Omental fat pad (tissue), 4 donors: ENCODE measurements at places on chromosomes 4 and X.

GRCh38 chr4:179615704-179616103 lies 2173.5 kb upstream of the AGA start:
- no peak for DNase-seq

DNA sequence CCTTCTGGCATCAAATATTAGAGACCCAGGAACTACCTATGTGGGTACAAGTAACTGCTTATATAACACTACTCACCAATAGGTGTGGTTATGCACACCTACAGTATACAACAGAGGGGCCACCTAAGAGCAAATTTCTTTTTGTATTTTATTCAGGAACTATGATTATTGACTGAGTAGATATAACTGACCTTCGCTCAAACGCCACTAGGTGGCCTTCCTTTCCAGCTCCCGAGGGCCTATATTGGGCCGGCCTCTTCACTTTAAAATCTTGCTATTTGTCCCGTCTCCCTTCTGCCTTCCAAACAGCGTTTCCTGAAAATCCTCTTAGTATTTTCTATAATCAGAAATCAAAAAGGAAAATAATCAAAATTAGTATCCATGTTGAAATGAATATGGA lies 19.9 kb upstream of the PABPC5 start:
- DNase-seq: no peak

GRCh38 chr4:10083331-10083771 lies 33.2 kb downstream of the WDR1 start:
- peak; percentile 20 for DNase-seq

GRCh38 chrX:109857584-109858228 lies 124.6 kb upstream of the ACSL4 start:
- no peak for DNase-seq

DNA sequence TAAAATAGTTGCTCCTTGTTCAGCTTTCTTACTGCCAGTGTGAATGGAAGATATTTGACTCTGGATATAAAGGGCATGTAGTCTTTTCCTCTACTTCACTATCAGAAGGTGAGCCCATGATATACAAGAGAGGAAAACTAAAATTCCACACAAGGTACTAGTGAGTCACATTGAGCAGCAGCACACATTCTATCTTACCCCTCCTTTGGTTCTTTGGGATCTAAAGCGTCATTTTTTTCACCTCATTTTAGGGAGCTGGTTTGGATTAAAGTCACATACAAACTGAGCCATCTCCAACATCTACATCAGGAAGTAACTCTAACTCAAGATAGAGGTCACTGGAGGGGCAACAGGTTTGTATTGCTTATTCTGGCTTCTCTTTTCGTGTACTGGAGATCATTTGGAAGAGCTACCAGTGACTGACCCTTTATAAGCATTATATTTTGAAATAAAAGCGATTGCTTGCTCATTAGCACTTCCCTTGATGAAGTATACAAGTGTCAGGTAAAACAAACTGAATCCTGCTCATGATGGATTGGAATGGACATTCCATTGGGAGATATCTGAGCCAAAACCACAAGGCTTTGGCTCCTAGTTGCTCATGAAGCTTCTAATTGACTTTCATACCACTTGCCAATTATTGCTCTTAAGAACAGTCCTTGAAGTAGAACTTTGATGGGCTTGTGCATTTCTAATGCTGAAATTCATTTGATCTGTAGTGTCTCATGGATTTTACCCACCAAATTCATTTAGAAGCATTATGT lies 124.1 kb downstream of the SPCS3 start:
- DNase-seq: no peak

GRCh38 chr4:89579771-89580170 lies 257.2 kb downstream of the SNCA start:
- no peak for DNase-seq

DNA sequence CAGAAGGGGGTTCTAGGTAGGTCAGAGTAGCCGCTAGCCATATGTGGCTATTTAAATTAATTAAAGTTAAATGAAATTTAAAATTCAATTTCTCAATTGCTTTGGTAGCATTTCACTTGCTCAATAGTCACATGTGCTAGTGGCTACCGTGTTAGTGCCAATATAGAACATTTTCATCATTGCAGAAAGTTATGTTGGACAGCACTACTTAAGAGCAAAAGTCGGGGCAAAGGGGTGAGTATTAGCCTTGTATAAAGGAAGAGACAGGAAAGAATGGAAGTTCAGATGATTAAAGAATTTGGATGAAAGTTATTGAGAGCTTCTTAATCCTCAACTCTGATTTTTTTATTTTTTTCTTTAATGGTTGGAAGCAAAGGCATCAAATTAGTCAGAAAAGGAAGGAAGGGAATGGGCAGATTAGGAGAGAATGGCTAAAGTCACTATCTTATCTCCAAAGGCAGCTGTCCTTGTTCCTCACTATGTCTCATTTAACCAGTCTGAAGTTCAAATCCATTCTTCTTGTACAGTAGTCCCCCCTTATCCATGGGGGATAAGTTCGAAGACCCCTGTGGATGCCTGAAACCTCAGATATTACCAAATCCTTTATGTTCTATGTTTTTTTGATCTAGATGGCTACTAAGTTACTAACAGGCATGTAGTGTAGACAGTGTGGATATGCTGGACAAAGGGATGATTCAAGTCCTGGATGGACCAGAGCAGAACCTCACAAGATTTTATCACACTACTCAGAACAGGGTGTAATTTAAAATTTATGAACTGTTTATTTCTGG lies 22.9 kb downstream of the OCIAD1 start:
- DNase-seq: no peak

- no peak for DNase-seq
These were observed 1.3 kb downstream of the PTPN13 start for GRCh38 chr4:86595426-86595805.

GRCh38 chr4:15702941-15703403 lies at the start of gene BST1:
BST1 (plus strand) TSS chr4:15703065; CDS start chr4:15703145, 80 bp downstream.
- DNase-seq: peak; percentile 41

DNA sequence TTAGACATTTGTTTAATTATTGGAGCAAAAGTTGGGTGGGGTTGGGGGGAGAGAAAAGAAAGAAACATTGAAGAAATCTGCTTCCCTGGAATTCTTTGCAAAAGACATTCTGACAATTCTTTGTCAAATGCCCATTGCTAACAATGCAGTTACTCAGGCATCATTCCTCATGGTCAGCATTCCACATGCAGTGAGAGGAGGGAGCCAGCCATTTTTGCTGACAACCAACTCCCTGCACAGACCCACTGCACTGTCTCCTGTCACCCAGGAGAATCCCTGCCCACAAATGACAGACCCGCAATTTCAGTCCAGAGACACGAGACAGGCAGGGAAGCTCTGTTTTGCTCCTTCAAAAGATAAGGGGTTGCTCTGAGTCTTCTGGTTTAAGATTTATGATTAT lies 985.1 kb upstream of the SLIT2 start:
- DNase-seq: no peak

DNA sequence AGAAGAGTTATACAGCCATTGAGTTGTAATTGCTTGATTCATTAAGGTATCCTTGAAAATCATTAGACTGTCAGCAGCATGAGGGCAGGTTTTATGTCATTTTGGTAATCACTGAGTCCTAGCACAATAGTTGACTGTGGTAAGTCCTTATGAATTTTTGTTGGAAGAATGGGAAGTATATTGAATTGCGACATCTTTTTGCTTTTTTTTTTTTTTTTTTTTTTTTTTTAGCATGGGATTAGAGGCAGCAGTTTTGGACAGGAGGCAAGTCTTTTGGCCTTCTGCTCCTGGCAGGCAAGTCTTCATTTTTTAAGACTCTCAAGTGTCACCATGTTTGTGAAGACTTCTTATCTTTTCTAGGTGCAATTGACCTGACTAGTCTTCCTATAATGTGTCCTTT lies 29.7 kb downstream of the PRRG1 start:
- DNase-seq: no peak

DNA sequence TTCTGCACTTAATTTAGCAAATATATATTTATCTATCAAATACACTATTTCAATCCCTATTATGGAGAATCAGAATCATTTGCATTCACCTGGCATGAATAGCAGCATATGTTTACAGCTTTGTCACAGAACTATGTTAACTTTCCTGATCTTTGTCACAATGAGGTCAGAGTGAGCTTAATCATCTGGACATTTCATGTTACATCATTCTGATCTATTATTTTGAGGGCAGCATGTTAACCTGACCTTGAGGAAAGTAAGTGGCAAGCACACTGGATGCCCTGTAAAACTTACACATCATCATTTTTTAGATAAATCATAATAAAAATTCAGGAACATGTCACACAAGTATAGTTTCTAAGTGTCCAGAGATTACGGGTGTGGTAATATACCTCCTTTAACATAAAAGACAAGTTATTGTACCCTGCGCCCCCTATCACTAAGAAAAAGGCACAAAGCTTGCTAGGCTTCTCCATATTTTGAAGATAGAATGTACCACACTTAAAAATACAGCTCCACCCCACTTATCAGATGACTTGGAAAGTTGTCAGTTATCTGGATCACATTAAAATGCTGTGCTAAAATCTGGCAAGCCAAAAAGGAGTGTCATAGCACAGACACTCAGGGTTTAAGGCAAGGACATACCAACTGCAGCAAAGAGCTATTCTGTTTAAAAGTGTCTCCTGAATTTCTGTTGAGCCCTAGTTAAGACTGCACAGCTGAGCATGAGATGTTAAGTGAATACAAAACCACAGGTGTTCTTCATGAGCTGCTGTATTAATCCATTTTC lies 182.7 kb upstream of the FAT4 start:
- DNase-seq: no peak

DNA sequence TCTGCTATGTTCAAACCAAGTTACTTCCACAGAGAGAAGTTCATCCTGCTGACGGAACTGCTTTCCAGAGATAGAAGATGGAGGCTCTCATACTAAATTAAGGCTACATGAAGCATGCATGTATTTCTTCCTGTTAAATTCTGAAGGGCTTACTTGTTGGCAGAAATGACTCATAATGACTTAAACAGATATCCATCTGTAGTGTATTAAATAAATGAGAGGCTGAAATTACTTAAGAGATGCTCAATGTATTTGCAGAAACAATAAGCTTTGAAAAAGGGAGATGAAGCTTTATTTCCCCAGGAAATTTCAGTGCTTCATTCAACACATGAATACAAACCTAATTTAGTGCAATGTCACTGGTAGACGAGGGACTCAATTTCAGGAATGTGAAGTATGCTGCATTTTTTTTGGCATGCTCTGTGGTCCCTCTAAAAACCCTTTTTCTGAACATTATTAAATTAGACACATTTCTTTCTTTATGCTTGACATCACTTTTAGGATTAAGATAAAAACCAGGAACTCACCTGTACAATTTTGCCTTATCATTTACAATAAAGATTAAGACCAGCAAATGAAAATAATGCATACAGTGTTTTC lies 759.1 kb upstream of the POU3F4 start:
- DNase-seq: no peak

DNA sequence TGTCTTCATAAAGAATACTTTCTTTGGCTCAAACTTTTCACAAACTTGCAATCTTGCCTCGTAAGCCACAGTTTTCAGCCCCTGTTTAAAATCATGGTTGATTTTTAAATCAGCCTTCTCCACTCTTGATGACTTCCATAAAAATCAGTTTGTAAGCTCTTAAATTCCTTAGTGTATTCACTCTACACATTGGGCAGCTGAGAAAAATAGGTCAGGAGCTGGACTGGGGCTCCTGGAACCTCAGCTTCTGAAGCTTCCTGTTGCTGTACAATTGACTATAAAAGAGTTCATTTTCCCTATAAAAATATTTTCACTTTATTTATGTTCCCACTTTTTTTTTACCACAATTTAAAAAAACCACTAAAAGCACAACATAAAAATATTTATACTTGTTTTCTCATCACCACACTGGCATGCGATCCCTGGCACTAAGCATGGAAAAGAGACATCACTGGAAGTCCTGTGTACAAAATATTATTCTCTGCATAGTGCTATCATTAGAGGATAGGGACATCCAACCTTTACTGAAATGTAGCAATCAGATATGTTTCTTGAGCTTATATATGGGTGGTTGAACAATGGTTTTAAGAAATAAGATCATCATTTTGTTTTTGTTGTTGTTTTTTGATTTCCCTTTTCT lies 345.7 kb downstream of the FBXO8 start:
- DNase-seq: no peak

DNA sequence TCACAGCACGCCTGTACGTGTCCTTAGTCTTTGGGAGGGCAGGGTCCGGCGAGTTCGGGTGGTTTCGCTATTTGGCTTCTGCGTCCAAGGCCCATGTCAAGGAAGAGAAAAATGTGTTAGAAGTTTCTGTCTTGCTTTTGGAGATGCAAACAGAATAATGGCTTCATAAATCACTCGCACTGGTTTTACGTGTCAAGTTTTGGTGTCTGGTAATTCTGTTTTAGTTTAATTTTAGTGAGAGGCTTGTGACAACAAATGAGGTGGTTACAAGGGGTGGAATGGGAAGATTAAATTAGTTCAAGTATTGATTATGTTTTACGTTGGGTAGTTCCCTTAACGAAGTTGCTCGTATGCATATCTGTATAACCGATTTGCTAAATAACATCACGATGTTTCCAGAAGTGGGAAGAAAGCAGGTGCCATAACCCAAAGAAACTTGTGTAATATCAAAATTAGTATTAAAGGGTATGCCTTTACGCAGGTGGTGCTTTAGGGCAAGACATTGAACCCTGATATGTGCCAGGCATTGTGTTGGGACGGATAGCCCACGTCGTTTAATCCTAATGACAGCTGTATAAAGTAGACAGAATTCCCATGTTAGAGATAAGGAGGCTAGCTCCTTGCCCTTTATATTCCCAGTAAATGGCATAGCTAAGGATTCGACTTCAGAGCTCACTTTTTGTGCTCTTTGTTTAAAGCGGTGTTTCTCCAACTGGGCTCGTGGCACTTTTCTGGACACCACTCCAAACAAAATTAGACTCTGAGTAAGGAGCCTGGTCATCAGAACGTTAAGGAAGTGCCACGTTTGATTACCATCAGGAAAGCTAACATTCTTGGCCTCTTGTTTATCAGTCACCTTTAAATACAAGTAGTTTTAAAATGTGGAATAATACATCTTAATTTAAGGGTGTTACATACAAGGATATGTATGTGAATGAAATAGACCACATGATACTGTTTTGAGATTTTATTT lies 843 bp downstream of the RPL34 start:
- no peak for DNase-seq

DNA sequence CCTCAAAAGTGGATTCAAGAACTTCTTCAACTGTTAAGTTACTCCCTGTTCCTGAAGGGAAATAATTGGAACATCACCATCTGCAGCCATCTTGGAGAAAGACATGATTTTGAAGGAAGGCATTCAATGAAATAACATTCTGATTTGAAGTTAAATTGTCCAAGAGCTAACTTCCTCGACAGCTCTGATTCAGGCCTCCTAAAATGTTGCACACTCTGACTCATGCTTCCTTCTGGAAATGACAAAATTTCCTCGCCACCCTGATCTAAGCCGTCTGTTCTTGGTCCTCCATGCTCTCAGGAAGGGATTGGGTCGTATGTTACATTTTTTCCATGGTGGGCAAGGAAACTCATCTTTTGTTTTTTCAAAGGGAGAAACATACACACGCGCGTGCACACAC lies 496.9 kb upstream of the DIPK2B start:
- DNase-seq: no peak

- DNase-seq: no peak
These were observed 1598.3 kb downstream of the PCDH18 start for GRCh38 chr4:135934026-135934425.

DNA sequence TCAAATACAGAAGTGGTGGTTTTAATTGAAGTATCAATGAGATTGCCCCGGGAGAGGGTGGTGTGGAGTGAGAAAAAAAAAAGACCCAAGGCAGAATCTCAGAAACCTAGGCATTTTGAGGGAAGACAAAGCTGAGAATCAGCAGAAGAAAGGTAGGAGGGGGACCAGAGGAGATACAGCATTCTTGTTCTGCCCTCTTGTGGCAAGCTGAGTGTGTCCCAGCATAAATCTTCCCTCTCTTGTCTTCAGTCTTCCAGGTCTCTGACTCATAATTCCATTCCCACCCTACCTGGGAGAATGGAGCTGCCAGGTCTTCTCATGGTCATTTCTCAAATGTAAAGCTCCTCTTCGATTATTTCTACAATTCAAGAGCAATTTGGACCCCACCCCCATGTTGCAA lies 32.7 kb upstream of the MAGED1 start:
- DNase-seq: no peak
